CD4-positive, alpha-beta T cell treated with Interleukin-1 beta for 1 hour (primary cell): ENCODE measurements at places on chromosomes 4 and X.

DNA sequence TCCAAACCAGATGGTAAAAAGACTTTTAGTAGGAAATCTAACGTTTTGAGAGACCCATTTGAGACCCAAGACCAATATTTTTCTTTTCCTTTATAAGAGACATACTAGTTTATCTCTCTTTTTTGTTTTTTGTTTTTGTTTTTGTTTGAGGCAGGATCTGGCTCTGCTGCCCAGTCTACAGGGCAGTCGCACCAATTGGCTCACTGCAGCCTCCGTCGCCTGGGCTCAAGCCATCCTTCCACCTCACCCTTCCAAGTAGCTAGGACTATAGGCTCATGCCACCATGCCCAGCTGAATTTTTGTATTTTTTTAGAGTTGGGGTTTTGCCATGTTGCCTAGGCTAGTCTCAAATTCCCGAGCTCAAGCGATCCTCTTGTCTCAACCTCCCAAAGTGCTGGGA, 77.2 kb upstream of the FHDC1 start:
- DNase-seq = no peak

- DNase-seq = no peak
Measured at GRCh38 chr4:114076899-114077570, 97.6 kb upstream of the ARSJ start.

- no peak for DNase-seq
Measured at GRCh38 chrX:23884427-23885024, 23.2 kb downstream of the APOO start.

GRCh38 chrX:150879855-150880807, 18.3 kb downstream of the CD99L2 start:
- DNase-seq = no peak

GRCh38 chr4:26529479-26529878, 39.2 kb upstream of the CCKAR start:
- DNase-seq = no peak

- DNase-seq = no peak
Measured at GRCh38 chr4:62644372-62644771, 1444.2 kb downstream of the ADGRL3 start.

DNA sequence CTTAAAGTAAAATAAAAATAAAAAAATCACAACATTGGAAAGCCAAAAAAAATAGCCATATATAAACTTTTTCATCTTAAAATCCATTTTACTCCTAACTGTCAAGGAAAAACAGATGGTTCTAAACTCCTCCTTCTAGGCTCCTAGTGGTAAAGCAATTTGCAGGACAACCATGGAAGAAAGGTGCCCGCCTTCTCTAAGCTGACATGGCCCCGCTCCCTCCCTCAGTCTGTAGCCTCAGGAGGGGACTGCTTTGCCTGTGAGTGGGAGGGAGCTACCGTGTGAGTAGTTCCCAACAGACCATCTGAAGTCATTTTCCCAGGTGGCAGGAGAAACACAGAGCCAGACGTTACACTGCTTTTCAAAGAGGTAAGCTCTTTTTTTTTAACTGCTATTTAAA, 336.2 kb upstream of the FAT1 start:
- no peak for DNase-seq

GRCh38 chr4:150080875-150081274, 2.6 kb downstream of the DCLK2 start:
- no peak for DNase-seq

GRCh38 chr4:48268956-48269860, at the start of gene TEC:
Gene TEC, minus strand, starts transcription at chr4:48269838. Its CDS starts 41,224 bp downstream, at chr4:48228614.
- DNase-seq = peak; percentile 6

GRCh38 chr4:165208221-165208652, 876 bp downstream of the KLHL2 start:
- no peak for DNase-seq

DNA sequence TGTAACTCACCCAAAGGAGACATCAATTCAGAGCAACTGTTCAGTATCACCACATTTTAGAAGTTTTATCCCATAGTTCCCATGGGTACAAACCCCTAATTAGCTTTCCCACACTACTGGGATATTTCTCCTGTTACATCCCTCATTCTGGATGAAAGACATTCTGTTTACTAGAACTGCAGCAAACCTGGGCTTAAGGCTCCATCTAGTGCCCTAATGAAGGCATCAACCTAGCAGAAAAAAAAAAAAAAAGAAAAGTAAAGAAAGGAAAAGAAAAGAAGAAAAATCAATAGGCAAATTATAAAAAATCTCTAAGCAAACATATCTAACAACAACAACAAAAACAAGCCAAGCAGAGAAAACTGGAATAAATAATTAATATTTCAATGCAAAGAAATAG, 133.7 kb upstream of the CPXCR1 start:
- no peak for DNase-seq

DNA sequence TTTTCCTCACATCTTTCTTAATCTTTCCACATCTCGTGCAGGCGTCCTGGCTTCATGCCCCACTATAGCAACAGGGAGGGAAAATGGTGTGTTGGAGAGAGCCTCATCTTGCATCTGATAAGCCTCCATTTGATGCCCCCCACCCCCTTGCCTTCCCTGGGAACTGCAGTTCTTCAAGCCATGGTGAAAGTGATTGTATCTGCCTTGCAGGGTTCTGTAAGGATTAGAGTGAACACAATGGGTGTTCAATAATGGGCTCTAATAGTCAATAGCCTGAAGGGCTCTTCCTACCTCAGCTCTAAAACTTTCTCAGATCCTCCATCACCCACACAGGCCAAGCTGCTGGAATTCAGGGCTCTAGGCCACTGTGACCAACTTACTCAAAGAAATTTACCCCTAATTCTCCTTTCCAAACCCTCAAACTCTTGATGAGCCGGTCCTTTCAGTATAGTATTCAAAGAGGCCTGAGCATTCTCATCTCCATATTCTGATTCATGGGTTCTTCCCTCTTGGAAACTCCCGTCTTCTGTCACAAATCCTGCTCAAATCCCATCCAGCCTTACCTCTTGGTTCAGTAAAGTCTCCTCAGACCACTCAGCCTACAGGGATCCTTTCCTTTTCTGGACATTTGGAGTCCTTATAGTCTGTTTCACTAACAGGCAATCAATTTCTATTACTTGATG, 128.3 kb upstream of the TRIM2 start:
- DNase-seq = no peak

DNA sequence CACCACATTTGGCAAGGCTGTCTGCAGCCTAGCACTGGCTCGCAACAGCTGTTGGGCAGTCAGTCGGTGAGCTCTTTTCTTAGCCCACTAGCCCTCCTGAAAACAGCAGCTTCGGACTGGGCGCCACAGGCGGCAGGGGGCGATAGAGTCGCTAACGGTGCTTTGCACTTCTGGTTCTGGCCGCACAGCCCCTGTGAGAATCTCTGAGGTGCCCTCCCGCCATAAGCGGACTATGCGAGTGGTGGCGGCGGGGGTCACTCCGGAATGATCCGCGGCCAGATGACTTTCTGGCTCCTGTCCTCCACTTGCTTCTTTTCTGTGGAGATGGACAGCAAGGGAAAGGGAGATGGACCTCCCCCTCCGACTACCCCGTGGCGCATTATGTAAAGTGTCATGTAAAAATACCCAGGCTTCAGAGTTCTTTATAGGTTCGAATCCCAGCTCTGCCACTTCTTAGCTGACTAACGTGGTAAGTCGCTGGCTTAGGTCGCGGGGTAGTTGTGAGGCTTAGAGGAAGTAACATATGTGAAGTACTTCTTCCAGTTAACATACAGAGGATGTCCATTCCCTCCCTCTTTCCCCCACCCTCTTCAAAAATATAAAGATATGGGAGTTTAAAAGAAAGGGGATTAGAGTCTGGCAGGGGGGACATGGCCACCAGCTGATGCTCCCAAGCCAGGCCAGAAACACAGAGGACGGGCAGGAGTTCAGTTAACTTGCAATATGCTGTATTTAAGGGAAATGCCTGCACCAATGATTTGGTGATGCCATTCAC, 11.0 kb downstream of the ARHGAP36 start:
- DNase-seq = no peak

DNA sequence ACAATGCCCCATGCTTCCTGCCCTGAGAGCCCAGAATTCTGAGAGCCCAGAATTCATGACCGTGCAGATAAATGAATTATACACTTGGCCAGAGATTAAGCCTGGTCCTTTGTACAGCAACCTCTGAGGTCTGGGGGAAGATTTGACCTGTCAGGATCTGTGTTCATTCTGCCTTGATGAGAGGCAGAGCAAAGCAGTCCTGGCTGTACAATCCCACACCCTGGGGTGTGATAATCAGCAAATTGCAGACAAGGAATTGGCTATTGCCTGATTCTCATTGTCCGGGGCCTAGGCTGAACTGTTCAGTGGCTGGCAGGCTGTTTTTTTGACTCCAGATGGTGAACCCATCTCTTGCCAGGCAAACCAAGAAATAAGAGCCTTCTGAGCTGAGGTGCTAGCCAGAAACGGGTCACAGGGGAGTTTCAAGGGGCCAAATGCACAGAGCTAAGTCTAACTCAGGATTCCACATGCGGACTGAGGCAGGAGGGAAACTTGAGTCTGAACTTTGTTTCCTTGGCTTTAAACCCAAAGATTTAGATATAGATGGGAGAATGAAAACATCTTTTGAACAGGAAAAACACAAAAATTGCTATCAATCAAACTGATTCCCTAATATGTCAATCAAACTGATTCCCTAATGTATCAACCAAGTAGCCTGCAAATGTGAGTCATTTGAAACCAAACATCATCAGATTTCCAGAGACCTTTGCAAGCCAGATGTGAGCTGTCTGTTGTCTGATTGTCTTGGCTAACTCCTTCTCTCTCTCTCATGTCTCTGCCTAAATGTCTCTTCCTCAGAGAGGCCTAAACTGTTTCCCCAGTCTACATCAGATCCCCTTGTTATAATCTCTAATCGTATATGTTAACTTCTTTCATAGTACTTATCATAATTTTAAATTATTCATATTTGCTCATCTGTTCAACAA, 159.3 kb downstream of the ATG4A start:
- no peak for DNase-seq

DNA sequence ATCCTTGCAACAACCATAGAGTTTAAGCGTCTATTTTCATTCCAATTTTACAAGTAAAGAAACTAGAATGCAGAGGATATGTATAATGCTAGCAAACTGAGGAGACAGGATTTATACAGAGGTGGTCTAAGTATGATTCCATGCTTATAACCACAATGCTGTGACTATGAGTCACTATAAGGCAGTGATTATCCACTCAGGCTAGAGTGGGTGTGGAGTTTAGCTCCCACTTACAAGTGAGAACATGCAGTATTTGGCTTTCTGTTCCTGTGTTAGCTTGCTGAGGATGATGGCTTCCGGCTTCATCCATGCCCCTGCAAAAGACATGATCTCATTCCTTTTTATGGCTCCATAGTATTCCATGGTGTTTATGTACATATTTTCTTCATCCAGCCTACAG, 41.6 kb upstream of the EDA2R start:
- no peak for DNase-seq

- no peak for DNase-seq
Measured at GRCh38 chrX:106670631-106671030, 55.9 kb upstream of the RNF128 start.

- DNase-seq = no peak
Measured at GRCh38 chrX:5306654-5307121, 922.0 kb downstream of the NLGN4X start.

DNA sequence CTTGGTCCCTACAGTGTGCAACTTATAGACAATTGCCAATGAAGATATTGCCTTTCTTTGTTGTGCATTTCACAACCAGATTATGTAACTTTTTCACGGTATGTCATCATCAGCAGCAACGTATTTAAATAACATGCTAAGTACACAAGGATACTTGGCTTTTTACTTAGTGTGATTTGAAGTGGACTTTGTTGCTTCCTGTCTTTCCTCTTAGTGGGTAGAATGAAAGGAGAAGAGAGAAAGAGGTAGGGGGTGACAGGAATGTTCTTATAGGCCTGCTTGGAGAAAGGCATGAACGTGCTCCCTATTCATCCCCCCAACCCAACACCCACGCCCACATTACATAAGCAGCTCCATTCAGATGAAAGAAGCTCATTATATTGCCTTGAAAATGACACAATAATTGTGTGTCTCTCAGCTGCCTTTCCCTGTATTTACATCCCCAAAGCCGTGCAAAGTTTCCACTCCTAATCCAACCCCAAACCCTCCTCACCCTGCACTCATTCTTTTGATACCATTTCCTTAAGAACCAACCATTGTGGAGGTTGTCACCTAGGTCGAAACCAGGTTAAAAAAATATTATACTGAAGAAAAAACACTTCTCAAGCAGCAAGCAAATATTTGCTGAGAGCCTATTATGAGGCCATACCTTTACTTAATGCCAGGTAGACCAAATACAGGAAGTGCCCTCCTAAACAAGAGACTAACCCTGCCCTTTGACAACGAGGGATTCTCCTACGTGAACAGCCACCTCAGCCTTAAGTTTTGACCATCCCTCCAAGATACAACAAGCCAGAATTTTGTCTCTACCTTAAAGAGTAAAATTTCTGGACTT, 25.2 kb upstream of the GK start:
- no peak for DNase-seq

DNA sequence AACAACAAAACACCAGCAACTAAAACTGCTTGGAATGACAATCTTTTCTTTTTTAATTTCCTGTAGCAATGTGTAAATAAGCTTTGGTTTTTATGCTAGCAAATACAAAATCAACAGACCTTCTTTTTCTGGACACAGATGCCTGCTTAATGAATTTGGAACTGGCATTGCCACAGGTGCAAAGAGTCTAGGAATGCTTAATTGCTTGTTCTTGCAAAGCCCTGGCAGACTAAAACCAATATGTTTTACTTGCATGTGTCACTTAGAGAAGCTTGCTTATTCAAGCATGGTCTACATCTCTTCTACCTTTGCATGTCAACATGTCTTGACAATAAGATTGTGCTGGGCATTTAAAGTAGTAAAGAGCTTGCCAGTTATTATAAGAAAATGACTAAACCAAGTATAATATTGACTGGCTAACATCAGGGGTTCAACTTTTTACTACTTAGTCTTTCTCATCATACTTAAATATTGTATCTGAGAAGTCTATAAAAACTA, 656.7 kb upstream of the NDST4 start:
- no peak for DNase-seq

- DNase-seq = no peak
Measured at GRCh38 chrX:152601848-152602616, 35.7 kb upstream of the GABRQ start.

DNA sequence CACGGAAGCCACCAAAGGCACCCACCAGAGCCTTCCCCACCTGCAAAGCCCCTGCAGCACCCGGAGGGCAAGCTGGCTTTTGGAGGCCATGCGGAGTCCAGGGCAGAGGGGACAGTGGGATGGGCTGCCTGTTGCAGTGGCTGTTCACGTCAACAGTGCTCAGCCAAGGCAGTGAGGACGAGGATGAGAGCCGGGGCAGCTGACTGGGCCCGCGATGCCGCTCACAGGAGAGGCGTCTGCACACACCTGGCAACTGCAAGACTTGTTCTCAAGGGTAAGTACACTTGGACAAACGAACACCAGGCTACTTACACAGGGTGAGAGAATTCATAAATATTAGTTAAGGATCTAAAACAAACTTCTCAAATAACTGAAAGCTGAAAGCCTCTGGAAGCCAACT, 19.6 kb downstream of the FGFR3 start:
- no peak for DNase-seq
